Posterior vena cava (tissue), 2 donors: ENCODE measurements at places on chromosomes 5 and 9. TPM values are rescaled to one million over a fixed set of nuclear protein-coding genes. Genes with fewer than 3 reads are reported as not detected.

DNA sequence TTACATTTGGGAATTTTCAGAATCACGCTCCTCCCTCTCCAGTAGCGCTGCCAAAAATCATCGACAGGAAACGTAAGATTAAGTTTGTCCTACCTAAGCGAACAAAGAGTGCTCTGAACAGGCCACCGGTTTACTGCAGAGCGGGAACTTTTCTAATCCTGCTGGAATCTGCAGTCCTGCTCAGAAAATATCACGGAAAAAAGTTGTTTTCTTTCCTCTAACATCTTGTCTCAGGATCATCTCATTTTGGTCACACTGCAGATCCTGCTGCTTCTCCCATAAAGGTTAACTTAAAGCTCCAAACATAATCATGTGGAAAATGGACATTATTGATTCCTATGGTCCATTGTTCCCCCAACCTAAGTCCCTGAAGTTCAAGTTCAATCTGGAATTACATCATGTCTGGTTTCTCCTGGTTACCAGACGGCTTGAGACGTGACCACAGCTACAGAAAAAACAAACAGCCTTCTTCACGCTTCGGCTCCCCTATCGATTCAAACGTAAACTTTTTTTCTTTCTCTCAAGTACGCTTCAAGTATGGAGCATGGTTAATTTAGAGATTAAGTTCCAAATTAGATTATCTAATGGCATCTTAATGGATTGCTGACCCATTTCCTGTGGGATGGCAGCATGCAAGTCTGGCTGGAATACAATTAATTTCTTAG lies 217.6 kb downstream of the NFIB start:
- no peak for DNase-seq

The BTNL3 gene
- not detected for total RNA-seq

DNA sequence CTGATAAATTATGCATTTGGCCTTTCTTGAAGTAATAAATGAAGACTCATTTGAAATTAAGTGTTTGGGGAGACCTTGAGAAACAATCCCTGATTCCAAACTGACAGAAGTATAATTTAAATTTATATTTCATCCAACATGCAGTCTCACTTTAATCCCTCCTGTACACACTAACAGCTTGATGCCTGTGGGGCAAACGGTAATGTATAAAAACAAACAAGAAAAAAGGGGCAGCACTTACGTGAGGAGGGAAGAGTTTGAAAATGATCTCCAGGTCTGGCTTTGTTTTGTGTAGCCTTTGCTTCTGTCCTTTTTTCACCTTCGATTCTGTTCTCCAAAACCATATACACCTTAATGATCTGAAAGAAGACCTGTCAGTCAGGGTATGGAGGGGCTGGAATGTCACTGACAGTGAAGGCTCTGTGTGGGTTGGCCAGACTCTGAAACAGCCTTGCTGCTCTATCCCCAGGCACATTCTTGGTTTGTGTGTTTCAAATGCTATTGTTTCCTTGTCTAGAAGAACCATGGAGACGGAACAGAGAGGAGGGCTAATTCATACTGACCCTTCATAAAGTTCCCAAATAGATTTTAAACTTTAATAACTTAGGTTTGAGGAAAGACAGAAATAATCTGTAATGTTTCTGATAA lies 338.2 kb upstream of the WWC1 start:
- DNase-seq, result no peak

GRCh38 chr5:72525816-72526215 lies 18.6 kb upstream of the ZNF366 start:
- DNase-seq, result no peak

DNA sequence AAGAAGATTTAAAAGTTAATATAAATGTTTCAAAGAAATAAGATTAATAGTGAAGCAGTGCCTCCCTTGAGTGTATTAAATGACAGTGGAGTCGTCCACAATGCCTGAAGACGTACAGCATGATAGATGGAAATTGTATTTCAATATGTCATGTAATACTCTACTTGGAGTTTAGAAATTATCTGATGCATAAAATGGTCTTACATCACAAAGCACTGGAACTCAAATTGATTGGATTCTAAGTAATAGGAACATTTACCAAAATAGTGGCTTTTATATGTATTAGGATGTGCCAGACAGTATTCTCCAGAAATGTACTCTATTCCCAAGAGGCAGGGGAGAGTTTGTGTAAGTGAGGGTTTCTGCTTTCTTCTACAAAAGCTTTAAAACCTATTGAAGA lies 49.4 kb downstream of the CDH10 start:
- DNase-seq, result no peak
